Activated CD4-positive, alpha-beta T cell treated with anti-CD3 and anti-CD28 coated beads for 1 hour (primary cell): ENCODE measurements at places on chromosomes 12 and 14.

DNA sequence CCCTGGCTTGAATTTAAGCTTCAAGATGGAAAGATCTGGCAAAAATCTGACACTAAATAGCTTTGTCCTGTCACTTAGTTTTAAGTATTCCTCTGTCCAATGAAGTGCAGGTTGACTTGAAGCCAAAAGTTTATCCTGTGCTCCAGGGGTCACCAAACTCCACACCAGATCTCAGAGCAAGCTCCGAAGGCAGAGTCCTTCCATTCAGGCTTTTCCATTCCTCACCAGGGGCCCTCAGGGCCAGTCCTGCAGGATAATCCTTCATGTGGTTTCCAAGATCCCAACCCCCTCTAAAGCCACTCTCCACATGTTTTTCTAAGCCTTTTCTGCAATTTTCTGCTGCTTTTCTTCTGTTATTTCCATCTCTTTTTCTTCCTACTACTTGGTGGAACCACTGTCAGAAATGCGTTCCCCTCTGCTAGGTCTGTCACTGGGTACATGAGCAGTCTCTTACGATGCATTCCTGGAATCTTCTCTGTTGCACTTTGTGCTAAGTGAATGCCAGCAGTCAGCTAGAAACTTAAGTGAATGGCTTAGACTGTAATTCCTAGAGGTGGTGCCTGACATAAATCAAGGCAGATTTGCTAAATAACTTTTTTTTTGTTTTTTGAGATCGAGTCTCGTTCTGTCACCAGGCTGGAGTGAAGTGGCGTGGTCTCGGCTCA is 251.4 kb downstream of the MSRB3 start:
- DNase-seq = no peak

DNA sequence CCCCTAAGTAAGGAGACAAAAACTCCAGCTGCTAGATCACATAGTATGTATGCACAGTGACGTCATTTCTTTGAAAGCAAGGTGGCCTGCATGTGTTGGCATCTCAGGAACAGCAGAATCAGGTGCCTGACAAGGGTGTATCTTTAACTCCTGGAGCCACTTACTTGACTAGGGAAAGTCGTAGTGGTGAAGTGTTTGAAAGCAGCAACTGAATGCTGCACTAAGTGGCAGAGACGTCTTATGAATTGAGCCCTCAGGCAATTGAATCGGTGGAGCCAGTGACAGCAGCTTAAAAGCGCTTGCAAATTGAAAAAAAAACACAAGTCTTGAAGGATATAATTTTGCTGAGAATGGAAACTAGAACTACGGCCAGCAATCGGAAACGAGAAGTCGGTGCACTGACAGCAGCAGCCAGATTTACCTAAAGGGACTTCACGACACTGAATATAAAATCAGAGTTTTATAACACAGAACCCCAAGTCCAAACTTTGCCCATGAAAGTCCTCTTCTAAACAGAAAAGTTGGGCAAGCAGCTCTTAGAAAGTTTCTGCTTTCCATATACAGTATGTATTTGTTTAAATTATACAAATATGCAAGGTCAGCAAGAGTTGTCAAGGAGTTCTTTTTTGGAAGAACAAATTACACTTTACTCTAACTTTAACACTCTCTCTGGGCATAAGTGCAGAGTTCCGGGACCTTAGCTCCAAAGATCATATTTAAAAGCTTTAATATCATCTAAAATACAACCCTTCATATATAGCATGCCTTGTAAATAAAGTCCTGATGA is 1.1 kb downstream of the IGF1 start:
- no peak for DNase-seq

- DNase-seq = no peak
Observed at GRCh38 chr12:69168828-69169227, 70.5 kb upstream of the CPSF6 start.

GRCh38 chr12:116122628-116123027 is 154.9 kb downstream of the MED13L start:
- DNase-seq = no peak

GRCh38 chr12:51887476-51888315 is at the start of gene ANKRD33:
Gene ANKRD33 (plus strand): TSS chr12:51888103. CDS start chr12:51888187, 84 bp downstream.
- DNase-seq = no peak

DNA sequence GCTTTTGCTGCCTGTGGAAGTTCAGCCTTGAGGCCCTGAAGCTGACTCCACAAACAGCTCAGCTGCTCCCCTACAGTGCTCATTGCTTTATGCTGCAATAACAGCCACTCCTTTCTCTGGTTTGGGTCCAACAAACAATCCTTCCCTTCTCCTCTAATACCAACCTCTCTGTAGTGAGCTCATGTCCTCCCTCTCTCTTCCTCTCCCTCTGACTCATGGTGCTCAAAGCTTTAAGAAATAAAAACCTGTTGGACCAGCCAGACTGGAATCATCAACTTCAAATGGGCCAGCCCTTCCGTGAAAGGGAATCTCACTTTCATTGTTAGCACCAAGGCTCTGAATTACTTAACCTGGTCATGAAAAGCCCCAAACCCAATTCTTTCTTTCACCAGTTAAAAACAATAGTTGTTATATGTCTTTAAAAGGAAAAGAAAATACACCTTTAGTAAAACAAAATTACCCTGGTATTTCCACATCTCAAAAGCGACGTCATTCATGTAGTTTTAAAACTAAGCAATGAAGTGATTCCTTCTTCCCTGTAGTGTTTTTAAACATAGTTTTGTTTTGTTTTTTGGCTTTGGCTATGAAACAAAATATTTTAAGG is 126.4 kb downstream of the DUSP6 start:
- DNase-seq = no peak

- no peak for DNase-seq
Observed at GRCh38 chr12:59066445-59066844, 146.1 kb upstream of the LRIG3 start.

- DNase-seq = no peak
Observed at GRCh38 chr12:127822809-127823411, 444.1 kb upstream of the TMEM132C start.

DNA sequence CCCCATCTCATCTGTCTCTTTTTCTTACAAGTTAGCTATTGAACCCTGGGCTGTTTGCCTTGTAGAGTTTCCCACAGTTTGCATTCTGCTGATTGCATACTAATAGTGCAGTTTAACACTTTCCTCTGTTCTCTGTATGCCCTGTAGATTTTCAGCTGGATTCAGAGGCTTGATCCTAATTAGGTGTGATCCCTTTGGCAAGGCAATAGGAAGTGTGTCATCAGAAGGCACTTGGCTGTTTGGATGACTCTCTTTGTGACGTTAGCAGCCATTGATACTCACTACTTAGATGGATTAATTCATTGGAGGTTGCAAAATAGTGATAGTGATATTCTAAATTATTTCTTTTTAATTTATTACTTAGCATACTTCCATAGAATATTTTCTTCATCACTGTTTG is 33.6 kb downstream of the FUT8 start:
- DNase-seq = no peak

DNA sequence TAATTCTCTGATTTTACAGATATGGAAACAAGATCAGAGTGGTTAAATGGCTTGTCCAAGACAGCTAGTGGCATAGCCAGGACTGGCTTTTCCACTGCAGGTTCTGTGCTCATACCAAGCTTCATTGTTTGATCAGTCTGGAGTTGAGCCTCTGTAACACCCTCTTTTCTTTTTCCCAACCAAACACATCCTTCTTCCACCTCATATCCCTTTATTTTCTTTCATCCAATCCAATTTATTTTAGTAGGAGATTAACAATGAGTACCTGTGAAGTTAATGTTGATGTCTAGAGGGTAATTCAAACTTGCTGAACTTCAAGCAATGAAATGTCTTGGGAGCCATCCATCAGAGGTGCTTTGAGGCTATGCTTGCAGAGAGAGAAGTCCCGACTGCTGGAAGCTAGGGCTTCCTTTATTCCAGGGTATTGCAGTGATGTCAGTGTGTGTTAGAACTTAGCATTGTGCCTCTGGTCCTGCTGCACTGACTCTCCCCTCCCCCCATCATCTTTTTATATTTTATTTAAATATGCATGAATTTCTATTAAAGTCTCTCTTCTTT is 452.1 kb upstream of the PDE3A start:
- no peak for DNase-seq

DNA sequence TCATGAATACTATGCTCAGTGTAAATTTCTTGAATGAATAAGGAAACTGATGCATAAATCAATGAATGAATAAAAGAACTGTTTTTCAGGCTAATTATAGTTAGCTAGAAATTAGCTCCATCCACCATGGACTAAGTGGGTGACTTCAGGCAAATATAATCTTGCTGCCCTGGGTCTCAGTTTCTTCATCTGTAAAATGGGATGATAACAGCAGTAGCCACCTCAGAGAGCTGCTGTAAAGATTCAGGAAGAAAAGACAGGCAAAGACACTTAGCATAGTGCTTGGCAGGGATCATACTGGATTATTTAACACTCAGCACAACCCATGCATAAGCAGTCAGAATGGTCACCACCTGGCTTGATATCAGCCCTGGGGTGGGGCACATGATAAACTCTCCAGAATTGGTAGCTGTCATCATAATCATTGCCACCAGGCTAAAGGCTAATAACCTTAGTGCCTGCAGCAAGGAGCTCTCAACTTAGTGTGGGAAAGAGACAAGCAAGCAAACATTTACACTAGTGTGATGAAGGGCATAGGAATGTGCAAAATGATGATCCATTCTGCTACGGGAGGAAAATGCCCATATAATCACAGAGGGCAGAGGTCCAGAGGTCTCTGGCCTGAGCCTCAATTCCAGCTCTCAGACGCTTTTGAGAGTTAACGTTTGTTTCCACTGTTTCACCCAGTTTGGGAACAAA is 234.7 kb upstream of the TBX3 start:
- DNase-seq = no peak

DNA sequence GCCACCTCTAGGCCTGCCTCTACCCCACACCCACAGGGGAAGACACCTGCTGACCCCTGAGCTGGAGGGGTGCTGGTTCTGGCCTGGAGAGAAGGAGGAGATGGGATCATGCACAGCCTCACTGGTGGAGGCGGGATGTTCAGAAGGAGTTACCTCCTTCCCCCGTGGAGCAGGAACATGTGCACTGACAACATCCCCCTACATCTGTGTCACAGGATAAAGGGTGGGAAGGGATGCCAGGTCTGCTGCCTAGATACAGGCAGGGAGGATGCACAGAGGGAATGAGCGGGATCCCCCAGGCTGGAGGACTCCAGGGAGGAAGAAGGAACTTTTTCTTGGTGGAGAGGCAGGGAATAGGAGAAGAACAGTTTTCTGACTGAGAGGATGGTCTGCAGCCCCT is 8.8 kb downstream of the NRXN3 start:
- DNase-seq = no peak

DNA sequence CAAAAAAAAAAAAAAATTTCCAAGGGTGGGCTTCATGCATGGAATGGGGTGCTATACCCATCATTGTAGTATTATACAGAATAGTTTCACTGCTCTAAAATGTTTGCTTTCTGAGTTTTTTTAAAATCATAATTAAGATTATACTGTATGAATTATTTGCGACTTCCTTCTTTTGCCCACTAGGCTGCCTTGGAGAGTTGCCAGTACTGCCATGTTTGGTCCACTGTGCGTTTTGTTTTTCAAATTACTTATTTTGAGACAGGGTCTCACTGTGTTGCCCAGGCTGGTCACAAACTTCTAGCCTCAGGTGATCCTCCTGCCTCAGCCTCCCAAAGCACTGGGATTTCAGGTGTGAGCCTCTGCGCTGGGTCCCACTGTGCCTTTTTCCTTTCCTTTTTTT is 19.9 kb downstream of the PLBD2 start:
- no peak for DNase-seq

GRCh38 chr14:49972131-49972671 is 79.3 kb downstream of the ARF6 start:
- DNase-seq = no peak

GRCh38 chr12:93183940-93184671 is 193.6 kb upstream of the NUDT4 start:
- DNase-seq = no peak

DNA sequence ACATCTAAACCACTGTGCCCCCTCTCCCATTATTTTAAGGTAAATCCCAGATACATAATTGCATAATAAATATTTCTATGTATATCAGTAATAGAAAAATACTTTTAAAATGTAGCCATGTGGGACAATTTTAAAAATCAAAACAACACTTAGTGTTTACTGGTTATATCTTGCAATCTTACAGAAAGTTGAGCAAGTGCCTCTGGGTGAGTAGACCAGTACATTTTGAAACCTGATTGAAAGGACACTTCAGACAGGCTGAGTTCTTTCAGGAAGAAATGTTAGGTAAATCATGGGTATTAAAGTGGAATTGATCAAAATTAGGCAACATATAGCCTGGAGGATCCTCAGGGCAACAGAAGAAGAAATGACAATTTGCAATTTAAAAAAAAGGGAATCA is 7.2 kb downstream of the SLC38A4 start:
- no peak for DNase-seq

DNA sequence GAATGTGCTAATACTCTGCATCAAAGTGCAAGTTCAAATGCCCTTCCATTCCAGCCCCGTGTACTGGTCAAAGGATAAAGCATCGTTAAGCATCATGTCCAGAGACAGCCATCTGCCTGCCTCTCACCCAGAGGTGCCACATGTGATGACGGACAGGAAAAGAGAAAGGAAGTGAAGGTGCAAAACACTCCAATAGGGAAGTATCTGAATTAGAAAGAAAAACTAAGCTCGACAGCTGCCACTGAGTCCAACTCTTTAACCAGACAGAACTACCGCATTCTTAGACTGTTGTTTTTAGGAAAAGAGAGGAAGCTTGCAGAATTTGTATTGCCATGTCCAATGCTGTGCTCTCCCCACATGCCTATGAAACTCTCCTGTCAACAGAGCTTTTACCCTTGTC is 465.0 kb upstream of the SOX5 start:
- no peak for DNase-seq

DNA sequence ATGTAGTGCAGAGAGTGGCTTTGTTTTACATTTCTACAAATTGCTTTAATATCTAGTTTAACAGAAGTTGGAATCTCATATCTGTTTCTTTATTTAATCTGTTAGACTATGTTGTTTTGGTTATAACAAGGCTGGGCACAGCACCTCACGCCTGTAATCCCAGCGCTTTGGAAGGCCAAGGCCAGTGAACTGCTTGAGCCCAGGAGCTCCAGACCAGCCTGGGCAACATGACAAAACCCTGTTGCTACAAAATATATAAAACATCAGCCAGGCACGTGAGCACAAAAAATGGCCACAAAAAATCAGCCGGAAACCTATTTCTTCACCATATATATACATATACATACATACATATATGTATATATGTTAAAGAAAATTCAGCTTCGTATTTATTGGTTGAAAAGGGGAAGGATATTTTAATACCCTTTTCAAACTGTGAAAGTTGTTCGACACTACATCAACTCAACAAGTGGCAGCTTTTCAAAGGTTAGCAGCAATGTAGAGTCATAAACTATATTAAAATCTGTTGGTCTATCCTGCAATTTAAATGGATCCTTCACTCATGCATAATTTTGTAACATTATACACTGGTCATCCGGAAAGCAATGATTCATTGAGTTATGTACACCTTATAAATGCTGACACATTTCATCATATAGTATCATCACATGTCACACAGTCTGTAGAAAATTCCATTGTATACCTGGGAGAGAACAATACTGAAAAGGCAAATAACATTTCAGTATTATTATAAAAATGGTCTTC is 7.1 kb downstream of the NR2C1 start:
- no peak for DNase-seq

GRCh38 chr14:71264260-71264659 is 357.0 kb downstream of the PCNX1 start:
- DNase-seq = no peak
